ENCODE measurements at places on chromosomes 4 and X.

GRCh38 chrX:132270021-132270420, 50.8 kb upstream of the RAP2C start:
- no peak for DNase-seq

GRCh38 chr4:116796022-116796421, 289.4 kb downstream of the TRAM1L1 start:
- no peak for DNase-seq

DNA sequence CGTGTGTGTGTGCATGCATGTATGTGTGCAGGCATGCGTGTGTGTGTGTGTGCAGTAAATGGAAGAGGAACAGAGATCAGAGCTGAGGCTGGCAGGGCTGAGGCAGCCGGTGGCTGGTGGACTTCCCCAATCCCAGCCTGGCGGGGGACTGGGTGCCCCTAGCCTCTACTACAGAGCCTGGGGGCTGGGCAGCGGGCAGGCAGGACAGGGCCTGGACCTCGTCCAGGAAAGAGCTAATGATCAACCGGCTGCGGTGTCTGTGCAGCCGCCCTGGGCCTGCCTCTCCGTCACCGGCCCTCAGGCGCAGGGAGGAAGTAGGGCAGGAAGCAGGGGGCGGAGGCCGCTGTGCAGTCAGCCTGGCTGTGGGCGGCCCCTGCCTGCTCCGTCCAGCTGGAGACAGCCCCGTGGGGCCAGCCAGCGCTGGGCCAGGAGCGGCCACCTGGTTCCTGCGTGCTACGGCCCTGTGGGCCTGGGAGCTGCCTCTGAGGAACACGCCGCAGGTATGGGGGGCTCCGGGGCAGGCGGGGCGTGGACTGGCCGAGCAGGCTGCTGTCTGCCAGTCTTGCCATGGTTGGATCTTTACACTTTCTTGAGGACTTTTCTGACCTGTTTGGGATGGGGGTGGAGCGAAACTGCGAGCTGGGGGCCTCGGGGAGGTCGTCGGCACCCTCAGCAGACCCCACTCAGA, at the start of gene SH3TC1:
SH3TC1 (plus strand) TSS at position 385 of the 688 bp plus-strand sequence. CDS start 5,905 bp downstream, outside the sequence.
- DNase-seq = peak; percentile 36

DNA sequence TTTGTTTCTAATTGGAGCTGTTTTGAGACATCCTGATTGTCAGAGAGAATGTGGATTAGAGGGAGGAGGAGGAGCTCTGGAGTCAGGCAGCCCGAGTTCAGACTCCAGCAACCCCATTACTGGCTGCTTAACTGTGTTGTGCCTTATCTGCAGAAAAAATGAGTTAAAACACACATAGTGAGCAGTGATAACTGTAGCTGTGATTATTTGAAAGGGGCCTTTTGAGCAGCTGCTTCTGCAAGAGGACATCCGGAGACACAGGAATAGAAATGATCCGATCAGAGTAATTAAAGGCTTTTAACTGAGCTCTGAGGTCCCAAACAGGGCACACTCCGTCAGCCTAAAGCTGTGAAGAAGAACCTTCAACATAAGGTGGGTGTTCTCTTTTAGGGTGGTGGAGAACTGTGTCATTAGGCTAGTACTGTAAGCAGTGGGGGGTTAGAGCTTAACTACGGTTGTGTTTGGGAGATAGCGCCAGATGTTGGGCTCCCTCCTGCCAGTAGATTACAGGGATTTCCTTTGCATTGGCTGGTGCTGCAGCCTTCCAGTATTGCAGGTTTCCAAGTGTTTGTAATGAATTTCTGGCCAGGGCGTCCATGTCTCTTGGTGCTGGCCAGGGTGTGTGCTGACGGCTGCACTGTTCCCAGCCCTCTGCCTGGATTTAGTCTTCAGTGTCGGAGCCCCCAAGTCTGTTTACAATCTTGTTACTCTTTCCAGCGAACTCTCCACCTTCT, 24.3 kb downstream of the ADD1 start:
- no peak for DNase-seq

DNA sequence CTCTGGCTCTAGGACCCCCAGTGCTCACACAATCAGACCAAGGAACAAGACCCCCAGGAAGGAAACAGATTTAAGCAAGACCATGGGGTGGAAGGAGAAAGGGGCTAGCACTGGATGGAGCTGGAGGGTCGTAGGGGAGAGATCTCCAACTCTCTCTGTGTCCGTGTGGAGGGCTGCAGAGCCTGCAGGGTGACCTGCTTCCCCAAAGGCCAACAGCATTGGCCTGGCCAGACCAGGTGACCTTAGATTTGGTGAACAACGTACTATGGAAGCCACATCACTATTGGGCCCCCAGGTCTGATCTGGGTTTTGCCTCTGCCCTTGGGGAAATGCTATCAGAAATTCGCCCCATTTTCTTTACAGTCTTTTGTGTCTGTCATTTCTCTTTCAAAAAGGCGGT, 26.0 kb downstream of the NLGN3 start:
- DNase-seq = no peak

DNA sequence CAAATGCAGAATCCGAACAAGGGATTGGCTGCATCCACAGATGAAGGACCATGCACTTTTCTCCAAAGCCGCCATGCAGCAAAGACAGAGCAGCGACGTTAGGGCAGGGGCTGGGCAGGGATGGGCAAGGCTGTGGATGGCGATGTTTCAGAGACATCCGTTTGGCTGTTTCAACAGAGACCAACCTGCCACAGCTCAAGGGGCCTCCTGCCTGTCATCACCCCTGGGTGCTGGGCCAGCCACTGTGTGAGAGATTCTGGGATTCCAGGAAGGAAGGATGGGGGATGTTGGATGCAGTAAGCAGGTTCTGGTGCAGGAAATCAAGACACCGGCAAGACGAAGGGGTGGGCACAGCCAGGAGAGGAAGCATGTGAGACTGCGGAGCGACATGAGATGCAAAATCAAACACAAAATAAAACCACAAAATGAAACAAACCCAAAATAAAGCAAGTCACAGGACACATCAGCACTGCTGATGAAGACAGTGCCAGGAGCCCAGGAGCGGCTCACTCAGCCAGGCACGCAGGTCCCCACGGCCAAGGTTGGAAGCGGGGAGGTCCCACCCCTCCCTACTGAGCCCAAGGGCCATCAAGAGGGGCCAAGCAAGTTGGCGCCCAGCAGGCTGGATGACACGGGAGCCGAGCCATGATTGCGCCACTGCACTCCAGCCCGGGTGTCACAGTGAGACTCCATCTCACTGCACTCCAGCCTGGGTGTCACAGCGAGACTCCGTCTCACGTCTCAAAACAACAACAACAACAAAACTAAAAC, 68.1 kb downstream of the FAM53A start:
- DNase-seq = no peak

DNA sequence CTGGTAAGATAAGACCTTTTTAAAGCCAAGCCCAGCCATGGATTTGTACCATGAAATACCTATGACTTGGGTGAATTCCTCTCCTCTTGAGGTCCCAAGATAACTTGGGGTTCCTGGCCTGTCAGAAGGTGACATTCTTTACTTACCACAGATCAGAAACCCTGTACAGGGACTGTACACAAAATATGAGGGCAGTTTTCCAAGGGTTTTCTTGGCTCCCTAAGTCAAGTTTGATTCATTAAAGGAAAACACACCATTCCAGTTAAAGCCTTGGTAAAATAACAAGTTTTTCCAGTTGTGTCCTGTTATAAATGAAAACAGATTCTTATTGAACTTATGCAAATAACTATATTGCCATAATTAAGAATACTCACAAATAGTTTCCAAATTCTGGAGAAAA, 8.2 kb downstream of the SYAP1 start:
- DNase-seq = no peak

DNA sequence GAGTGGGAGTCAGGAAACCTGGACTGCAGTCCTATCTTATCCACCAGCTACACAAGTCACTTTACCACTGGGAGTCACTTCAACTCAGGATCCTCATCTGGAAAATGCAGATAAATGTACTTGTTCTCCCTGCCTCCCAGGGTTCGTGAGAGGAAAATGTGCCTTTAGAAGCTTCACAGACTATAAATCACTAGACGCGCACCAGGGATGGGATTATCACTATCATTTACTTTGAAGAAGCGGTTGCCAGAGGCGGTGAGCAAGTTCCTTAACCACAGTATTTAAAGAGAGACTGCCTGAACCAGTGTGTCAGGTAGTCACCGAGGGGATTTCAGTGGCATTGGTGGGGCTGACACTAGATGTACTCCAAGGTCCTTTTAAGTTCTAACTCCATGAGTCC, 219.5 kb downstream of the HS6ST2 start:
- no peak for DNase-seq

DNA sequence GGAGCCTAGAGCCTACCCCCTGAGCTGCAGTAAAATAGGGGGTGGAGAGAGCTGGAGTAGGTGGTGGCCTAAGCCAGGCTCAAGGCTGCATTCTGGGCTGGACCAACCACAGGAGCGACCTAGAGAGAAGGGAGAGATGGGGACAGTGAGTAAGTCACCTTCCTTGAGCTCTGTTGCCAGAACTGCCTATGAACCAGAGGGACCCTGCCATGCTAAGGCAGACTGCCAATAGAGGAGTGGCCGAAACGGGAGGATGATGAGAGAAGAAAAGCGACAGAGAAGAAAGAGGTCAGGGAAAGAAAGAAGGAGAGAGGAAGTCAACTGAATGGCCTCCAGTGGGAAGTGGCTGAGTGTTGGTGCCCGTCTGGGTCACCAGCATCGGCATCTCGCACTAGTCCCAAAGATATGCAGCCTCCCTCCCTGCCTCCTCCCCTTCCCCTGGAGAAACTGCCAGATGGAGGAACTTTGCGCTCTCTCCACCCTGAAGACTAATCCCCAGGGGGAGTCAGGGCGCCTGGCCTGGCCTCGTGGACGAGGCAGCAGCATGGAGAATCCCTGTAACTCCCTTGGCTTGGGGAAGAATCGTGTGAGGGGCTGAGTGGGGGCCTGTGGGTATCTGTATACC, 28.8 kb downstream of the ELF4 start:
- no peak for DNase-seq

GRCh38 chr4:24768006-24768405, 27.4 kb upstream of the SOD3 start:
- DNase-seq = no peak

GRCh38 chr4:20992002-20992401, 291.7 kb downstream of the PACRGL start:
- DNase-seq = no peak

DNA sequence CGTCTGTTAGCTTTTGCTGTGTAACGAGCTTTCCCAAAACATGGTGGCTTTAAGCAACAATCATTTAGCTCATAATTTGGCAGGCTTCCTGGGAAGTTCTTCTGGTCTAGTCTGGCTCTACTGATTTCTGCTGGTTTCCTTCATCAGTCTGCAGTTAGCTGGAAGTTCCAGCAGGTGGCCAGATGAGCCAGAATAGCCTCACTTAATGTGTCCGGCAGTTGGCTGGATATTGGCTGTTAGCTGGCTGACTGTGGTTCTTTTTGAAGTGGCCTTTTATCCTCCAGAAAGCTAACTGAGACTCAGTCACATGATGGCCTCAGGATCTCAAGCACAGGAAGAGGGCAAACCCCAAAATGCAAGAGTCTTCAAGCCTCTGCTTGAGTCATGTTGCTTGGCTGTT, 34.9 kb downstream of the FTHL17 start:
- DNase-seq = no peak

- DNase-seq = no peak
These were observed 66.7 kb upstream of the NDUFC1 start for GRCh38 chr4:139368998-139369397.

DNA sequence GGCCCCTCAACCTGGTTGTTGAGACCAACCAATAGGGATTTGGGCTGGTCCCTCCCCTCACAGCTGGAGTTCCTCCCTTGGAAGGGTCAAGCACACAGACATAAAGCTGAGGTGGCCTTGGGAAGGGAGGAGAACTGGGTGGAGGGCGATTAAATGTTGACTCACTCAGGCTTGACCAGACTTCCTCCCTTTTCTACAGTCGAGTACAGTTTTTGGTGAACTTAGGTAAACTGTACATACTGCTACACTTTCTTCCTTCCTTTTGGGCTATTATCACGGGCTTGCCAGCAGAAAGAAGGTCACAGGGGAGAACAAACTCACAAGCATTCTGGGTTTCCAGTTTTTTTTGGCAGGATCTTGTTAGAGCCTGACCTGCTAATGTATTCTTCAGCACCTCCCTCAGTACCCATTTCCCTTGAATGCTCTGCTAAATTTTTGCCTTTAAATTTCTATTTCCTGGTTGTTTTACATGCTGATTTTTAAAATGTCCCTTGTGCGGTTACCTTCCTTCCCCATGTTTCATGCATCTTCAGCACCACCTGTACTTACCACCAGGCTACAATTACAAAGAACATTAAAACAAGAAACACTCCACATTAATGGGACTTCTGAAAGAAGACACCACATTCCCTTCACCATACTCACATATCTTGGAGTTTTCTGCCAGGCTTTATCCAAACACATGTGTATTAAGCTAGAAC, 135.2 kb upstream of the RASGEF1B start:
- DNase-seq = no peak

DNA sequence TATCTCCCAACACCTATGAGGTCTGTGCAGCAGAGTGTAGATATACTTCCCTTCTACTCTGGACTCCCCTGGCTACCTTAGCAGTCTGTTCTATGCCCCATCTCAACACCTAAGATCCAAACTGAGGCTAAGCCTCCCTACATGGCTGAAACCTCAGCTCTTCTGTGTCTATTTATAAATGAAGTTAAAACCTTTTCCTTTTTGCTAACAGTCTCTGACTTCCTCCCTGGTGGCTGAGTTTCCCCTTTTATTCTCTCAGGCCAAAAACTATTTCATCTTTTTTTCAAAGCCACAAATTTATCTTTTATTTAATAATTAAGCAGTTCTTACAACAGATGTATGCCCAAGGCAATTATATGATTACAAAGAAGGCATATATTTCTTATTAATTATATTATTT, 111.8 kb upstream of the STIM2 start:
- no peak for DNase-seq

DNA sequence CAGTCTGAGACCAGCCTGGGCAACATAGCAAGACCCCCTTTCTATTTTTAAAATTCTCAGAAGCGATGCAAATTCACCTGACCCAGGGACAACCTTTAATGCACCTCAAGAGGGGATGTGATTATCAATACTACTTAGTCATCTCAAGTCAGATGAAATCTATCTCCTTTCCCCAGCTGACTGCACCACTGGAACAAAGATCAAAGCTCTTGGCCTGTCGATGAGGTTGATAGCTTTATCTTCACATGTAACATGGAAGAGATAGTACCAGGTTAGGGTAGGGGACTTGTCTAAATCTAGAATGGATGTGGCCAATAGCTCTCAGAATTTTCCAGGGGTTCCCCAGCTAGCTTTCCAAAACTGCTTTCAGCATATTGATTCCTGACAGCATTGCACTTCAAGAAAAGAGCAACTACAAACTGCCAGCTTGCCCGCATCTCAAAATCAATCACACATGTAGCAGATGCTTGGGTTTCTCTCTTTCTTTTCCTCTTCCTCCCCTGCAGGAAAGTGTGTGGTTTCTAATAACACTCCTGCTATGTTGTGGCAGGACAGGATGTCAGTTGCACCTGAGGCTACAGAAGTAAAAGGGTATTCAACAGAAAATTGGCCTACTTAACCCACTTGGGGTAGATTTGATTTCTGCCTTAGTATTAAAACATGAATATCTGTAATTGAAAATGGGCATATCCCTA, 12.2 kb upstream of the TMEM164 start:
- DNase-seq = no peak

GRCh38 chrX:112868586-112868985, 28.0 kb upstream of the AMOT start:
- no peak for DNase-seq

Data from esophagus squamous epithelium (tissue), 5 donors.